HFFc6 (cell line): ENCODE measurements at places on chromosomes 1 and 21. TPM values are rescaled to one million over a fixed set of nuclear protein-coding genes. Genes with fewer than 3 reads are reported as not detected.

MROH7 gene
- 0.07 to 0.09 TPM in 2 of 3 replicates, not detected in the other for total RNA-seq

RSPO1 gene
- not detected in 3 replicates for total RNA-seq

EVA1C gene
- 2.1 to 11.7 TPM (median 3.4 TPM) in 3 replicates for total RNA-seq

HP1BP3 gene
- 170 to 197 TPM (median 196 TPM) in 3 replicates for total RNA-seq

CYP4A22 gene
- not detected in 3 replicates for total RNA-seq

NTNG1 gene
- 1.7 to 11.4 TPM (median 7.3 TPM) in 3 replicates for total RNA-seq

KCNH1 gene
- total RNA-seq, result 1.3 and 1.4 TPM in 2 replicates

CTTNBP2NL gene
- 73.4 to 75.0 TPM (median 74.8 TPM) in 3 replicates for total RNA-seq

ADAMTS5 gene
- 5.9 to 13.7 TPM (median 6.0 TPM) in 3 replicates for total RNA-seq

OR4F29 gene
- not detected in 2 replicates for total RNA-seq

CCDC17 gene
- 0.35 to 0.36 TPM (median 0.36 TPM) in 3 replicates for total RNA-seq

FCRL6 gene
- total RNA-seq, result not detected in 3 replicates

SEMA6C gene
- 1.4 and 1.7 TPM in 2 replicates for total RNA-seq

DNAJC6 gene
- total RNA-seq, result 15.5 and 15.7 TPM in 2 replicates

B3GALT2 gene
- total RNA-seq, result 0.42 to 1.1 TPM (median 0.50 TPM) in 3 replicates

EFHD2 gene
- total RNA-seq, result 45.4 to 67.2 TPM (median 51.7 TPM) in 3 replicates

SERPINC1 gene
- 0.12 to 0.30 TPM in 2 of 3 replicates, not detected in the other for total RNA-seq

SPRR1B gene
- not detected in 3 replicates for total RNA-seq

S100A14 gene
- not detected in 3 replicates for total RNA-seq

SPRR3 gene
- total RNA-seq, result not detected in 3 replicates

ST6GALNAC5 gene
- total RNA-seq, result 2.0 TPM in 1 of 3 replicates, not detected in the others
